ENCODE measurements at places on chromosomes 5 and 9. TPM values are rescaled to one million over a fixed set of nuclear protein-coding genes. Genes with fewer than 3 reads are reported as not detected.

FOXD4L5 gene
- 0.11 TPM for total RNA-seq

OR1Q1 gene
- total RNA-seq = not detected

IL3 gene
- not detected for total RNA-seq

MELK gene
- 0.13 TPM for total RNA-seq

LHX6 gene
- 10.8 TPM for total RNA-seq

HAVCR2 gene
- 1.7 TPM for total RNA-seq

NUTM2G gene
- total RNA-seq = not detected

ANGPTL2 gene
- total RNA-seq = 41.4 TPM

PCDHA2 gene
- not detected for total RNA-seq

DMRT3 gene
- 0.16 TPM for total RNA-seq

PTGER4 gene
- 6.1 TPM for total RNA-seq

PCDHB9 gene
- total RNA-seq = 1.3 TPM

TLX3 gene
- total RNA-seq = not detected

Data from cardiac septum (tissue), 1 donor.